Cerebellar cortex (tissue), 1 donor: ENCODE measurements at places on chromosomes 2 and 18.

DNA sequence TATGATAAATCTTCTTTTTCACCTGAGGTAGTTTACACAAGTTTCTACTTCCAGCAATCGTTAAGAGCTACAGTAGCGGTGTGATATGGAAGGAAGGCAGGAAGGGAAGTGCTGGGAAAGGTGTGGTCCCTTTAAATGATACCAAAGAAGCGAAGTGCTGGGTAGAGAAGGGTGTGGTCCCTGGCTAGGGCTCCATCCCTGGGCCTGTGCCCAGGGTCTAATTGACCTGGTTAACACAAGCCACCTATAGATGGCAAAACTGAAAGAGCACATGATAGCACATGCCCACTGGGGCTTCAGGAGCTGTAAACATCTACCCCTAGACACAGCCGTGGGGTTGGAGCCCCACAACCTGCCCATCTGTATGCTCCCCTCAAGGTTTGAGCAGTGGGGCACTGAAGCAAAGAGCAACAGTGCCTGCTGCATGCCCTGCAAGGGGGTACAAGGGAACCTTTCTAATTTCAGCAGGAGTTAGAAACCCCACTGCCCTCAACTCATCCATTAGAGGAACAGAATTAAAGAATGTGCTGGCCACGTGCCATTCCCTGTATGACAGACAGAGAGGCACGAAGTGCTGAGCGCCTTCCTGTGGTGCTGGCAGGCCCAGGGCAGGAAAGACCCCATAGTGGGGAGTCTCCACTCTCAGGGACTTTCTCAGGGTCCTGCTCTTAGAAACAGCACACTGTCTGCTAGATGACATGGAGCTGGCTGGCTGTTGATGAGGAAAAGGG, 153.1 kb upstream of the LMAN1 start:
- no peak for DNase-seq

DNA sequence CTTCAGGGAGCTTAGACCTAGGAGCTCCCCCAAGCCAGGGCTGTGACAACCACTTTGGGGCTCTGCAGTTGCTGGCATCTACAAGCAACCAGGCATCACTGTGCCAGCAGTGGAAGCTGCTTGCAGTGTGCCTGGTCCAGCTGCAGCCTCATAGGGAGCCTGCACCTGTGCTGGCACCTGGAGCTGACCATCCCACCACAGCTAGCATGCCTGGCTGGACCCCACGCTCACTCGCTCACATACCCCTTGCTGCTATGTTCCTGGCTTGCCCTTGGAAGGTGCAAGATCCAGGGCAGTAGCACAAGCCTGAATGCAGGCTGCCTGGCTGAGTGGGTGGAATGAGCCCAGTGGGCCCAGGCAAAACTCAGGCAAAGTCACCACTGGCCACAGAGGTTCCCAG, 82.5 kb downstream of the ZNF804A start:
- DNase-seq: no peak

DNA sequence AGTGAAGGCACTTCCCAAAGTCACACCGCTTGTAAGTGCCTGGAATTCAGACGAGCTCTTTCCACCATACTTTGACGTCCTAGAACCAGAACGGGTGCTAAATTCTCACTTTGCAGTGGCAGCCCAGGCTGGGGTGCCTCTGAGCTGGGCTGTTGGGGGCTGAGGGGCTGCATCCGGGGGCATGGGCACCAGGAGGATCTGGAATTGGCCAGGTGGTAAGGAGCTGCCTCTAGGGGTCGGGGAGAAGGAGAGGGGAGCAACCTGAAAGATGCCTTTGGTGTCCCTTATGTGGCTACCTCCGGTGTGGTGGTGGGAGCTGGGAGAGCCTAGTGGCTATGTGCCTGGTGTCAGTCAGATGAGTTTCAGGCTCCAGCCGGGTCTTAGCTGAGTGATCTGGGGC, 7.1 kb downstream of the ATOH8 start:
- no peak for DNase-seq

GRCh38 chr18:44025421-44025820, 655.3 kb upstream of the SETBP1 start:
- no peak for DNase-seq

DNA sequence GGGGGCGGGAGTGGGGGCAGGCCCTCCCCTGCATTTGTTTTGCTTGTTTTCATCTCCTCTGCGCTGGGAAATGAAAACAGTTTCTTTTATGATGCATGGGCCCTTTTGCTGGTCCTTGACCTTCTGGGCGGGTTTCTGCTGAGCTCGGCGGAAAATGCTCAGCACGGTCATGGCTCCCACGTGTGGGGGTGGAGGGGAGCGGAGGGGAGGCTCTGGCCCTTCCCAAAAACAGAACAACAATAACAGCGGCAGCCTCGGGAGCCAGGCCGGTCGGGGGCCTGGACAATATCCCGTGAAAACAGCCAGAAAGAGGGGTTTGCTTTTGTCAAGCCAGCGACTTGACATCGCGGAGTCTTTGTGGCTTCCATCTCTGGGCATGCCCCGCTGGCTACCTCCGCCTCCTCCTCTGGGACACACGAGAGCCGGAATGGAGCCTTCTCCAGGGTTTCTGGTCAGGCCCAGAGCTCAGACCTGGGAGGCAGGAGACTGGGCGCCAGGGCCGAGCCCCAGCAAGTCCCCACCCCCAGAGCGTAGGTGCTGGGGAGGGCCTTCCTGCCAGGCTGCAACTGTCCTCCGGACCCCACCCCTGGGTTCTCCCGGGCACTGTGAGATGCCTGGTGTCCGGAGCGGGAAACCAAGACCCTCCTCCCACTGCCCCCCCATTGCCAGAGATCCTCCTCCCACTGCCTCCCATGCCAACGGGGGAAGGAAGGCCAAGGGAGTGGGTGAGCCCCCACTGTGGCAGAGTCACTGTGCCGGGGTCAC, 35.9 kb upstream of the SNED1 start:
- no peak for DNase-seq

- no peak for DNase-seq
Observed at GRCh38 chr2:156199588-156199987, 132.9 kb downstream of the NR4A2 start.

DNA sequence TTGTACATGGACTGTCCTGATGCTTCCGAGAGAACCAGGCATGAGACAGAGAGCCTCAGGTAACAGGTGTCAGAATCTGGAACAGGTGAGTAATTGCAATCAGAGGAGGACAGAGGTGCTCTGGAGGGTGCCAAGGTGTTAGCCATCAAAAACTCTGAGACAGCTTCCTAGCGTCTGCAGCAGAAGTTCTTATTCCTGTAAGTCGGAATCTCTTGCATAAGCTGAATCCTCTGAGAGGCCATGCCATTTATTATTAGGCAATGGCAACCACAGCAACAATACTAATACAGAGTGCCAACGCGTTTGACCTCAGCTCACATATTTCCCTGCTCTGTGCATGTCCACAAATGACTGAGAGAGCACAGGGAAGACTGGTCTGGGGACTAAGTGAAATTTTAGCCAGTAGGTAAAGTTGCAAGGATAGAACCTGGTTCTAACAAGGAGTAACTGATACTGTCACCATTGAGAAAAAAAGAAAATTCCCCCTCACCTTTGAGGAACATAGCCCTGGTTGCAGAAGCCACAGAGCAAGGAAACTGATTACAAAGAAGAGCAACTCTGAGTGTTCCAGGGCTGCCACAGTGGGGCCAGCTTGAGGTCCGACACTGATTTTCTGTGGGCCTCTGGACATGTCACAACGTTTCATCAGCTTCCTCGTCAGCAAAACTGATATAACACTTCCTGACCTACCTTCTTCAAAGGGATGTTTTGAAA, 55.1 kb upstream of the ACSL3 start:
- no peak for DNase-seq

GRCh38 chr18:72637299-72637698, 93.2 kb upstream of the CBLN2 start:
- no peak for DNase-seq

GRCh38 chr2:20223407-20224163, 1.3 kb downstream of the SDC1 start:
- no peak for DNase-seq

DNA sequence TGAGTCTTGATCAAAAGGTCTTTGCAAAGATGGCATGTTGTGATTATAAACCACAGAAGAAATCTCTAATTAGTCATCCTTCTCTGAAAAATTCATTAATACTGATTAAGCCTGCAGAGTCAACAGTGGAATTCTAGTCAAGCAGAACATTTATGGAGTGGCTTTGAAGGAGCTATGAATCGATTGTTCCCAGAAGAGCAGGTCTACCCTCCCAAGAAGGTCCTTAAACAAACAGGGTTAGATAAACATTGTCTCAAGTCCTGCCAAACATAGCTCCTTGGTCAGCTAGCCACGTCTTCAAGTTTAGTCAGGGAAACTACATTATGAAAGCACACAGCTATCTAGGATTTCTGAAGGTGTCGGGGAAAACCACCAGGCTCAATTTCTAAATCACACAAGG, 88.9 kb downstream of the ITGA4 start:
- DNase-seq: no peak

- no peak for DNase-seq
Observed at GRCh38 chr2:107393516-107393915, 433.2 kb upstream of the RGPD4 start.

DNA sequence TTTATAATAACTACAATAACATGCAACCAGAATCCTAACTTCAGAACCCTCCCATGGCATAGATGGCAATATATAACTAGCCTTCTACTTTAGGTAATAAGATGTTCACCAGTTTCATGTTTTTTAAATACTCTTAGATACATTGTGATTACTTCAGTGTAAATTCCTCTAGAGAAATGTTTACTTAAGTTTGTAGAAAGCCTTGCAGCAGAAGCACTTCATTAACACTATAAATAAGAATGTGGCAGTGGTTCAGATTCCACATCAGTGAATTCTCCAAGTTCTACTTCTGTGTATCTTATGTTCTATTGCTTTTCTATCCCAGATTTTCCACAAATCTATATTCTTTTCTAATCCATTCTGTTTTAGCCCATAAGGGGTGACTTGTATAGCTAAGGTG, 1.2 kb upstream of the RAD51AP2 start:
- peak; percentile 13 for DNase-seq

- DNase-seq: no peak
Observed at GRCh38 chr2:101790857-101791256, 93.3 kb downstream of the MAP4K4 start.

- no peak for DNase-seq
Observed at GRCh38 chr2:11945139-11946126, 199.0 kb downstream of the LPIN1 start.

- DNase-seq: no peak
Observed at GRCh38 chr18:34401775-34402174, 177.1 kb upstream of the NOL4 start.

GRCh38 chr18:23835506-23835905, 146.3 kb downstream of the LAMA3 start:
- DNase-seq: no peak

GRCh38 chr2:209663139-209663538, 108.5 kb upstream of the UNC80 start:
- peak; percentile 85 for DNase-seq

DNA sequence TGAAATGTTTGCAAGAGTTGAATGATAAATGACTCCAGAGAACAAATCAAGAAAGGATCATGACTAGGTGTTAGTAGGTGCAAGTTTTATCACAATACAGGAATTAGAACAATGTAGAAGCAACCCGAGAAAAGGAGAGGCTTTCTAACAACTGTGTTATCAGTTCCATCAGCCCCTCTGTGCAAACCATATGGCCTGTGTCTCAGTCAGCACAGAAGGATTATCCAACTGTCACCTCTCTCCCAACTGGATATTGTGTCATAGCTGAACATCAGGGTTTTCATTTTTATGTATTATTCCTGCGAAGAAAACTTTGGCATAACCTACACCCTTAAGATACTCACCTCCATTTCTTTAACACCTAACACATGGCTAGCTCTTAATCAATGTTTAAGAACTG, 321.6 kb upstream of the RND3 start:
- no peak for DNase-seq

DNA sequence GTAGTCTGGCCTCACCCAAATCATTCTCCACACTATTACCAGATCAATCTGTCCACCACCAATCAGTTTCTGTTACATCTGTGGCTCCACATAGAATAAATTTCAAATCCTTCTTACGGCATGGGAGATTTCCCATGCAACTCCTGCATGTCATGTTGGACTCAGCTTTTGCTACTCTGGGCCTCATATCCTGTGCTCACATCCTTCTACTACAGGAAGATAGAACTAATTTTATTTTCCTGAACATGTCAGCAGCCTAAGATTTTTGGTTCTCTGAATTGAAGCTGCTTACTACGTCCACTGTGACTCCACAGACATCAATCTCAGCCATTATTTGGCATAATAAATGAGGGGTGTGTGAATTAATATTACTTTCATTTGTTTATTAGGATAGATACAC, 181.1 kb downstream of the CCDC85A start:
- DNase-seq: no peak

- no peak for DNase-seq
Observed at GRCh38 chr2:60214626-60214875, 338.9 kb downstream of the BCL11A start.

DNA sequence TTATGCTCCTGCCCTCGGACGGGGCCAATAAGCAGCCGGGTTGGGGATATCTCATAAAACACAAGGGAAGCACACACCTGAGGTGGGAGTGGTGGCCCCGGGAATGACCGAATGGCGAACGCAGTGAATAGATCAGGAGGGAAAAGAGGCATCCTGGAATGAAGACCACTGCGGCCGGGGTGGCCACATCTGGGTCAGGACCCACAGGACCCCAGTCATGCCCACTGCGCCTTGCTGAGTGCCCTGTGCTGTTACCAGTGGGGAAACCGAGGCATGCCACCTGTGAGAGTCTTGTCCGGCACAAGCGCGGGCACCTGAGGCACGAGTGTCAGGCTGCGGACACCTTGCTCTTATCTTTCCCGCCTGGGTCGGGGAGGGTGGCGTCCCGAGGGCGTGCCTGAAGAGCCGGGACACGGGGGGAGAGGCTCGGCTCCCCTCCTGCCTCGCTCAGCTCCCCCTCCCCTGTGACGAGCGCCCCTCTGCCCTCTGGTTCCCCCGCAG, 1.6 kb downstream of the PDCD1 start:
- DNase-seq: no peak

DNA sequence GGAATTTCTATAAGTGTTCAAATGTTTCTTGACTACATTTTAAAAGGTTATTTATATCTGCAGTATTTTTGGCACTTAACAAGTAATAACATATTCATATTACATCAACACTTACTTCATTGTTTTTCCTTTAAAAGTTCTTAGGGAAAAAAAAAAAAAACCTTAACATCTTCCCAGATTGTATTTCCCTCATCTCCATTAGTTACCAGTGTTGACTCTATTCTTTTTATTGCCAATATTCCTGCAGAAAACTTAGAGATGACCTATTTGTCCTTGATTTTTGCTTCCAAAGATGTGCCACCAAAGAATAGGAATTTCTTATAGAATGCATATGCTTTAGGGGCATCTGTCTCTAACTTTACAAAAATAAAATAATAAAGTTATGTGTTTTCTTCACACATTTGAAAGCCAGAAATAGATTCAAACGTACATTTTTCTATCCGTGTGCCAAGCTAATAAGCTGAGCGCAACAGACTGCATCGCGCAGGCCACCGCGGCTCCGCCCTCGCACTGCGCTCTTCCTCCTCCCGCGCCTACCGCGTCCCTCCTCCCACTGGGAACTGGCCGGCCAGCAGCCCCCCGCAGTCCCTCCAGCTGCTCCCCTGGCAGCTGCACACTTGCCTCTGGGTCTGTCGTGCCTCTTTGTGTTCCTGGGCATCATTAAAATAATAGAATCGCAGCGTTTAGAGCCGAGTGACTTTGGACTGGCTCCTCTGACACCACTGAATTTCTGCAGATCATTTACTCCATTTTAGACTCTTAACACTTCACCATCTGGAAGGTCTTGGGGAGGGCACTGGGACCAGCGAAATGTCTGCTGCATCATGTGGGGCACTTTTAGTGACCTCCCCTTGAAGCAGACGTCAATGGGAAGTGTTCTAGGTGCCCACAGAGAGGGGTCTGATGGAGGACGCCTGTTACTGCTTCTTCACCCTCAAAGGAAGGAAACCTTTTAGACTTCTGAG, 21.2 kb upstream of the NAB1 start:
- peak; percentile 82 for DNase-seq

GRCh38 chr2:64189167-64189566, 44.9 kb upstream of the PELI1 start:
- DNase-seq: no peak
